Activated CD8-positive, alpha-beta T cell treated with anti-CD3 and anti-CD28 coated beads, Interleukin-2, amount 10 ng/mL, durations not matched to agents 7 days and 5 days (primary cell): ENCODE measurements at places on chromosomes 3 and 15. TPM values are rescaled to one million over a fixed set of nuclear protein-coding genes. Genes with fewer than 3 reads are reported as not detected.

DNA sequence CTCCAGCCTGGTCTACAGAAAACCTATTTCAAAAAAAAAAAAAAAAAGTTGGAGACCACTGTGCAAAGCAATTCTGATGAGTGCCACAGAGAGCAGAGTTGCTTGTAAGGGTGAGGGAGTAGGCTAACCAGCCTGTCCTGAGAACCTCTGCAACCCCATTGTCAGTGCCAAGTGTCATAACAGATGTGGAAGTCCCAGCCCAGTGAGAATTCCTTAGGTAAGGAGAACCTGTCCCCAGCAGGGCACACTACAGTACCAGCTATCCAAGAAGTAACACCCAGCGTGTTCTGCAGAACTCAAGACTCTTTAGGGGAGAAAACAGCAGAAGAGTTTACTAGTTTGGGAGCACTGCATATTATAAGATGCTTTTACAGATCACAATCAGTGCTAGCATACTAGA is 156.3 kb downstream of the LIPC start:
- peaks cover 4% of the 10 kb centered on the region for H3K27me3 ChIP-seq
- DNase-seq, result no peak
- H3K4me3 ChIP-seq, result no peak overlapping the region

DNA sequence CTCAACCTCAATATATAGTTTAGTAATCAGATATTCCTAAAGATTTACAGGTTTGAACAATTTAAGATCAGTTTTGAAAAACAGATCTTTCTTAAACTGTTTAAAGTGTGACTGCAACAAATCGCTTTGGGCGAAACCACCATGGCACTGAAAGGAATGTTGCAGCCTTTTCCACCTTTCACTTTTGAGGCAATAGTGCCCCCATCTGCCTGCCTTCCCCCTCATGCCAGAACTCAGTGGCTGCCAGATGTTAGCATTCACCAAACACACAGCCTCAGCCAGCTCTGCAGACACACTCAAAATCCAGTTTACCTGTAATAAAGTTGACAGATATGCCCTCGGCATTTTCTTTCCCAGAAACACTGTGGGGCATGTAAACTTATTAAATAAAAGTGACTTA is 3.3 kb downstream of the LYSMD4 start:
- H3K27ac ChIP-seq, result no peak overlapping the region
- no peak overlapping the region for H3K4me3 ChIP-seq

Gene ECE2
- not detected for total RNA-seq

Gene THRB
- total RNA-seq, result not detected

Gene RLBP1
- not detected for total RNA-seq

Gene C3orf20
- 0.10 TPM for total RNA-seq

Gene DUOXA2
- not detected for total RNA-seq

Gene CTXN2
- not detected for total RNA-seq
